ENCODE measurements at places on chromosomes 3 and 15. TPM values are rescaled to one million over a fixed set of nuclear protein-coding genes. Genes with fewer than 3 reads are reported as not detected.

GRCh38 chr3:141729240-141729639, 8.9 kb upstream of the RNF7 start:
- no peak for DNase-seq

- DNase-seq, result no peak
Observed at GRCh38 chr15:79522656-79523055, 90.5 kb downstream of the MINAR1 start.

DNA sequence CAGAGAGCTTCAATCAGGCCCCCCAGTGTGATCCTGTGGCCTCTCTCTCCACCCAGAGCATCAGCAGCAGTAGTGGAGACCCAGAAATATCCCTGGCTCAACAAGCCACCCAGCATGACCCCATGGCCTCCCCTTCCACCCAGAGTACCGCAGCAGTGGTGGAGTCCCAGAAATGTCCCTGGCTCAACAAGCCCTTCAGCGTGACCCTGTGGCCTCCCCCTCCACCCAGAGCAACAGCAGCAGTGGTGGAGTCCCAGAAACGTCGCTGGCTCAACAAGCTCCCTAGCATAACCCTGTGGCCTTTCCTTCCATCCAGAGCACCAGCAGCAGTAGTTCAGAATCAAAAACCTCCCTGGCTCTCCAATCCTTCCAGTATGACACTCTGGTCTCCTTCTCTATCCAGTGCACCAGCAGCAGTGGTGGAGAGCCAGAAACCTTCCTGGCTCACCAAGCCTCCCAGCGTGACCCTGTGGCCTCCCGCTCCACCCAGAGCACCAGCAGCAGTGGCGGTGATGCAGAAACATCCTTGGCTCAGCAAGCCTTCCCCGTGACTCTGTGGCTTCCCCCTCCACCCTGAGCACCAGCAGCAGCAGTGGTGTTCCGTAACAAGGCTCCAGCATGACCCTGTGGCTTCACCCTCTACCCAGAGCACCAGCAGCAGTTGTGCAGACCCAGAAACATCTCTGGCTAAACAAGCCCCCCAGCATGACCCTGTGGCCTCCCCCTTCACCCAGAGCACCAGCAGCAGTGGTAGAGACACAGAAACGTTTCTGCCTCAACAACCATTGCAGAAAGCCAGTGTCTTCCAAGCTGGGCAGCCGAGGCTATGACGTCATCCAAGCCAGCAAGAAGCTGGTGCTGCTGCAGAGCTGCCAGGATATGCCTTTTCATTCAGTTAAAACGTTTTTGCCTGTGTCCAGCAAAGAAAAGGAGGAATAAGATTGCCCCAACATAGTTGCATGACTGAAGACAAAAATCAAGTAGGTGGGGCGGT, 61.3 kb upstream of the TAMM41 start:
- no peak for DNase-seq

Gene TRIM42
- total RNA-seq, result not detected

GRCh38 chr3:16675805-16676204, 70.6 kb upstream of the DAZL start:
- DNase-seq, result no peak

GRCh38 chr15:77033417-77033728, 37.5 kb downstream of the TSPAN3 start:
- no peak for DNase-seq

GRCh38 chr3:113086560-113087461, 96.0 kb downstream of the GTPBP8 start:
- DNase-seq, result no peak

GRCh38 chr15:28043691-28044091, 55.4 kb downstream of the OCA2 start:
- no peak for DNase-seq

DNA sequence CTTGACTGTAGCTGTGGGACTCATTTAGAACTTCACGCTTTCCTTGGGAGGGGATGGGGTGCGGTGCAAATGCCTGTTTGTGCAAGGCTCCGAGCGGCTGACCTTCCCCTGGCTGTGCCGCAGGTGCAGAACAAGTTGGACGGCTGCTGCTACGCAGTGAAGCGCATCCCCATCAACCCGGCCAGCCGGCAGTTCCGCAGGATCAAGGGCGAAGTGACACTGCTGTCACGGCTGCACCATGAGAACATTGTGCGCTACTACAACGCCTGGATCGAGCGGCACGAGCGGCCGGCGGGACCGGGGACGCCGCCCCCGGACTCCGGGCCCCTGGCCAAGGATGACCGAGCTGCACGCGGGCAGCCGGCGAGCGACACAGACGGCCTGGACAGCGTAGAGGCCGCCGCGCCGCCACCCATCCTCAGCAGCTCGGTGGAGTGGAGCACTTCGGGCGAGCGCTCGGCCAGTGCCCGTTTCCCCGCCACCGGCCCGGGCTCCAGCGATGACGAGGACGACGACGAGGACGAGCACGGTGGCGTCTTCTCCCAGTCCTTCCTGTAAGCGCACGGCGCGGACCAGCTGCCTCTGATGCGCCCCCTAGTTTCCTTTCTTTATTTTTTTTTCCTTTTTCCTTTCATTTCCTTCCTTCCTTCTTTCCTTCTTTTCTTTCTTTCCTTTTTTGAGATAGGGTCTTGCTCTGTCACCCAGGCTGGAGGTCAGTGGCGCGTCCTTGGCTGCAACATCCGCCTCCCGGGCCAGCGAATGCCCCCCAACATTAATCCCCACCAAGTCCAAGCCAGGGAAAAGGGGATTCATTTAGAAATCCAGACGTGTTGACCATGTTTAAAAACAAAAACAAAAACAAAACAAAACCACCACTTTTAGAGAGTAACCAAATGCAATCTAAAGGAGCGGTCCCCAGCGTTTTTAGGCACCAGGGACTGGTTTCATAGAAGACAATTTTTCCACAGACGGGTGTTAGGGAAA, 42.7 kb downstream of the EIF2AK4 start:
- DNase-seq, result peak; percentile 74

GRCh38 chr3:183819831-183820230, 5.5 kb downstream of the MAP6D1 start:
- no peak for DNase-seq

DNA sequence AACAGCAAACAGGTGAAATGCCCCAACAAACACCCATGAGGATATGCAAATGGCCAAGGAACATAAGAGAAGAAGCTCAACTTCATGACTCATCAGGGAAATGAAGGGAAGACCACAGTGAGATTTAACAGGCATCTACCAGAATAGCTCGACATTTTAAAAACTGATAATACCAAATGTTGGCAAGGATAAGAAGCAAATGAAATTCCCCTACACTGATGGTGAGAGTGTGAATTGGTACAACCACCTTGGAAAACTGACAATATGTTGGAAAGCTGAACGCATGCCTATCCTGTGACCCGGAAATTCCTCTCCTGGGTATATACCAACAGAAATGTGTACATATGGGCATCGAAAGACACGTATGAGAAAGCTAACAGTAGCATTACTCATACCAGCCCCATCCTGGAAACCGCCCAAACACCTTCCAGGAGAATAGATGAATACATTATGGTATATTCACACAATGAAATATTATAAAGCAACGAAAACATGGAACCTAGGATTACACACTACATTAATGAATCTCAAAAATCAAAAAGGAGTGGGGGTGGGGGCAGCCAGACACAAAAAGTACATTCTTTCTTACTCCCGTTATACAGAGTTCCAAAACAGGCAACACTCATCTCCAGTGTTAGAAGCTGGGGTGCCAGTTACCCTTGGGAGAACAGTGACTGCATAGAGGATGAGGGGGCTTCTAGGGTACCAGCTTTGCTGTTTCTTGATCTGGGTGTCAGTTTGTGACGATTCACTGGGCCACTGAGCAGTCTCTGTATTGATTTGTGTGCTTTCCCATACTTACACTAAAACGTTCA, 16.9 kb downstream of the RFTN1 start:
- DNase-seq, result no peak

DNA sequence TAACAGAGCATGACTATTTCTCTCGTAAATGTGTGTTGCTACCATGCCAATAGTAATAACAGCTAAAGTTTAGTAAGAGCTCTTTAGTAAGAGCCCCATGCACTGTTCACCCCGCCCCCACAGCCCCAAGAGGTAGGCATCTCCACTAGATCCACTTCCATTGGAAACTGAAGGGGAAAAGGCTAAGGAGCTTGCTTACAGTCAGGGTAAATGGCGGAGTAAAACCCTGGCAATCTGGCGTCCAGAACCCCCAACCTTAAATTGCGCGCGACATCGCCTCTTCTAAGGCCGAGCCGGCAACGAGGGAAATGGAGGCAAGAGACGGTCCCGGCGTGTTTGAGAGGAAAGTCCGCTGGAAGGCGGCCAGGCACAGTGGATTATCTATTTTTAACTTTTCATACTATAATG, 654 bp upstream of the C3orf38 start:
- peak; percentile 26 for DNase-seq

Gene PLSCR5
- not detected for total RNA-seq

- no peak for DNase-seq
Observed at GRCh38 chr3:191348098-191348497, 17.8 kb upstream of the UTS2B start.

Gene CCR8
- not detected for total RNA-seq

GRCh38 chr15:78148392-78149067, 632 bp upstream of the IDH3A start:
- DNase-seq, result no peak

- DNase-seq, result no peak
Observed at GRCh38 chr3:136694321-136694720, 57.9 kb downstream of the STAG1 start.

Gene STAB1
- 6.3 TPM for total RNA-seq

GRCh38 chr15:70063980-70064379, 33.7 kb downstream of the TLE3 start:
- DNase-seq, result no peak

DNA sequence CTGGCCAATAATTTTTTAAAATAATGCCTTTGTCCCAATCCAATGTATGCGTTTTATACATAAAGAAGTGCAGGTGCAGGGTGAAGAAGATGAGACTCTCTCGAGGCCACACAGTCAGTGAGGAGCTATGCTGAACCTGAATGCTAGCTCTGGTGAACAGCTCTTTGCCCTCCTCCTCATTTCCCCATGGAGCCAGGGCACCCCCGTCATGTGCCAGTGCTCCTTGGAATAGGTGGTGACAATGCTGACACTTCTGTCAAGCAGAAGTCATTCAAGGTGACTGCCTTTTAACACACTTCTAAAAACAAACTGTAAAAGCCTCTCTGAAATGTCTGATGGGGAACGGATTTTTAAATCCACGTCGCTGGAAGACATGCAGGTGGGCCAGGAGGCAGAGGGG, 162.4 kb upstream of the WNT5A start:
- no peak for DNase-seq

DNA sequence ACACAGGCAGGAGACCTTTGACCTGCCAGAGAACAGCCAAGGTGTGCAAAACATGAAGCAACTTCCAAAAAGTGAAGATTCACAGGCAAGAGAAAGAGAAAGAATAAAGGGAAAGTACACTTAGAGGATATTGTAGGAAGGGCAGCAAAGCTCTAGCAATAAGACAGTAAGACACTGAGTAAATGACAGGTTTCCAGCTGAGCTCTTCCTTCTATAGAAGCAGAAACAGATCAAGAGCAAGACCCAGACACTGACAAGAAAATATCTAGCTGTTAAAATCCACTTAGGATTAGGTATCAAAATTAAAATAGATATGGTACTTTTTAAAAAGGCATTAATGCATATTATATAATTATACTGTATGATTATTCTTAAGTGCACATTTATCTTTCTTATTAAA, 333.4 kb downstream of the RAP2B start:
- no peak for DNase-seq

GRCh38 chr3:156416846-156417558, 137.9 kb downstream of the SSR3 start:
- peak; percentile 67 for DNase-seq

GRCh38 chr3:29382409-29382808, 101.5 kb downstream of the RBMS3 start:
- no peak for DNase-seq
